ENCODE measurements at places on chromosomes 4 and X.

DNA sequence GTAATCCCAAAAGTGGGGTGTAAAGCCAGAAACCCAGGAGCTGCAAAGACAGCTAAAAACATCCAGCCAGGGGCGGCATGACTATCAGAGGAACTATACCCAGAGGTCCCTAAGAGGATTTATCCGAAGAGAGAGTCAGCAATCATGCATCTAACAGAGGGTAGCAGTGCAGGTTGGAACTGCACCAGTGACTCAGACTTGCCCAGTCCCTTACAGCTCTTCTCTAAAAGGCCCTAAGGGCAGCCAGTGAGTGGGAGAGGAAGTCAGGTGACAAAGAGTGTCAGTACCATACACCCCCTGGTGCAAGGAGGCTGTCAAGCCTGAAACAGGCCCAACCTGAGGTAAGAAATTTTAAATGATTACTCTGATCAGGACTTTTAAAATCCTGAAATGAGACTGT lies 88.1 kb downstream of the CAMK2D start:
- DNase-seq: peak; percentile 4

DNA sequence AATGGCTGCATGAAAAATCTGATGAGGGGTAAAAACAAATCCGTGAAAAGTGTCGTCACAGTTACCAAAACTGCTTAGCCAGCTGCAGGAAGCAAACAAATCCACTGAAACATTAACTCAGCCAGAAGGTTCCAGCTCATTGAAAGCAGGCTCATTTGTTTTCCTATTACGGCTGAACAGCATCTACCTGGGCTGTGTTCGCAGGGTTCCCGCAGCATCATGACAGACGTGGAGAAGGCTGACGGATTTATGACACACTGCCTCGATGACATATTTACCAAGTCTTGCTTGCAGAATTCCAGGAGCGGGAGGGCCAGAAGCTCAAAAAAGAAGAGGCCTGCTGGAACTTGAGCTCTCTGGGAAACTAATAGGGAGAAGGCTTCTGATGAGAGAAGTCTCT lies 781.1 kb downstream of the RAB28 start:
- no peak for DNase-seq

- DNase-seq: no peak
These were observed 23.5 kb upstream of the DCX start for GRCh38 chrX:111435469-111435868.

GRCh38 chr4:60134099-60134498 lies 1066.0 kb upstream of the ADGRL3 start:
- DNase-seq: no peak

GRCh38 chr4:64911846-64912245 lies 502.6 kb upstream of the TECRL start:
- no peak for DNase-seq

GRCh38 chrX:1420371-1420770 lies 28.5 kb upstream of the SLC25A6 start:
- DNase-seq: no peak

DNA sequence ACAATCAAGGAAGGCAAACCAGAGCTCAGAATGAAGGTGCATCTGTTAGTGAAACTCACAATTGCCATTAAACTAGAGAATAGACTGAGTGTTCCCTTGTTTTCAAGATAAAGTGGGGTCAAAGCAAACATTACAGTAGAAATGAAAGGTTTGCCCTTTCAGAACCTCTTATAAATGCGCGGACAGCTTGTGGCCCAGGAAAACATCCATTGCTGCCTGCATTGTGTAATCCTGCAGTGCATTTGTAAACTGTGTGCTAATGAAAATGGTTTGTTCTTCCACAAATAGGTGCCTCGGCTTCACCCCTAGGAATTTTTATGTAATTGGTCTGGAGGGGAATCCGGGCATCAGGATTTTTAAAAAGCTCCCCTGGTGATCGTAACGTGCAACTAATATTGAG lies 62.8 kb downstream of the SNX25 start:
- DNase-seq: no peak

DNA sequence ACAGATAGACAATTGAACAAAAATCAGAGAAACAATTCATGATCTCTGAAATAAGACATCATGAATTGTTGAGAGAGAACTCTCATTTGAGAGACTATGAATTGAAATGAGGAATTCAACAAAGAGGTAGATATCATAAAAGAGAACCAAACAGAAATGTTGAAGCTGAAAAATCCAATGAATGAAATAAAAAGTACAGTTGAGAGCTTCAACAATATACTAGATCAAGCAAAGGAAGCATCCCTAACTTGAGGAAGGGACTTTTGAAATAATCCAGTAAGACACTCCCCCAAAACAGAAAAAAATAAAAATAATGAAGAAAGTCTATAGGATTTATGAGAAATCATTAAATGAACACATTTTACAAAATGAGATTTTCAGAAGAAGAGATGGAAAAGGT lies 310.0 kb upstream of the PCDH10 start:
- no peak for DNase-seq

DNA sequence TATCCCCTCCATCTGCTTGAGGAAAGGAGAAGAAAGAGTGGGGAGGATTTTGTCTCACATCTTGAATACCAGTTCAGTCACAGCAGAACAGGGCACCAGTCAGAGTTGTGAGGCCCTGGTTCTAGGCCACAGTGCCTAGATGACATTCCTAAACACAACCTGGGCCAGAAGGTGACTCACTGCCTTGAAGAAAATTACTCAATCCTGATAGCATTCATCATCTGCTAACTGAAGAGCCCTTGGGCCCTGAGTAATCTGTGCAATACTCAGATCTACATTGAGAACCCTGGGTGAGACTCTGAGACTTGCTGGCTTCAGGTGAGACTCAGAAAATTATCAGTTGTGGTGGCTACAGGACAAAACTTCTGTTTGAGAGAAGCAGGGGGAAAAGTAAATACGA lies 20.5 kb upstream of the PRR32 start:
- DNase-seq: no peak

GRCh38 chr4:155248002-155248896 lies 39.8 kb downstream of the NPY2R start:
- no peak for DNase-seq

GRCh38 chr4:183164963-183165362 lies 65.9 kb downstream of the WWC2 start:
- no peak for DNase-seq

GRCh38 chrX:132169554-132169953 lies 41.7 kb upstream of the FRMD7 start:
- no peak for DNase-seq

DNA sequence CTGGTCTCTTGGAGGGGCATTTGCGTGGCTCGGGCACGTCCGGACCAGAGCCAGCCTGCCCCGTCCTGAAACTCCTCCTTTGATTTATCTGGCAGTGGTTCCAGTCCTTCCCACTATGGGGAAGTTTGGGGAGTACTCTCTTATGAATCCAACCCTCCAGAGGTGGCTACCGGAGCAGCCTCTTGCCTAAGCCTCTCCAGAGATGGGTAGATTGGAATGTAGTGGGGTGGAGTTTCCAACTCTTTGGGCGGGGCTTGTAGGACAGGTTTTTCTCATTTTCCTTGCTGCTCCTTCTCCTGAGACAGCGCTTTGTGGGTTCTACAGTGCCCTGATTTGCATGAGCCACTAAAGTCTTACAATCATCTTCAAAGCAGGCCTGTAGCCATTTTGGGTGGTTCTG lies 60.1 kb upstream of the XAGE1B start:
- DNase-seq: no peak

- DNase-seq: peak; percentile 23
These were observed 20.5 kb downstream of the SLC25A5 start for GRCh38 chrX:119488749-119489148.

- no peak for DNase-seq
These were observed 95.7 kb upstream of the IL15 start for GRCh38 chr4:141540643-141541042.

Measured in CD14-positive monocyte (primary cell).